ENCODE measurements at places on chromosomes 1 and 21. TPM values are rescaled to one million over a fixed set of nuclear protein-coding genes. Genes with fewer than 3 reads are reported as not detected.

The SAMSN1 gene
- total RNA-seq = not detected

The RNF207 gene
- total RNA-seq = 16.4 TPM

The SOX13 gene
- 4.5 TPM for total RNA-seq

The SPRR2A gene
- total RNA-seq = not detected

The LCE1A gene
- not detected for total RNA-seq

The CFHR2 gene
- total RNA-seq = not detected

The S100A1 gene
- not detected for total RNA-seq

The EPHB2 gene
- total RNA-seq = 5.2 TPM

The VTCN1 gene
- total RNA-seq = not detected

The GPR25 gene
- total RNA-seq = not detected

The CCDC28B gene
- 10.8 TPM for total RNA-seq

The HCN3 gene
- 0.89 TPM for total RNA-seq

The TRIM62 gene
- 1.4 TPM for total RNA-seq

The VSIG8 gene
- 0.12 TPM for total RNA-seq

The DISP1 gene
- total RNA-seq = 4.2 TPM
